ENCODE measurements at places on chromosomes 5 and 9.

DNA sequence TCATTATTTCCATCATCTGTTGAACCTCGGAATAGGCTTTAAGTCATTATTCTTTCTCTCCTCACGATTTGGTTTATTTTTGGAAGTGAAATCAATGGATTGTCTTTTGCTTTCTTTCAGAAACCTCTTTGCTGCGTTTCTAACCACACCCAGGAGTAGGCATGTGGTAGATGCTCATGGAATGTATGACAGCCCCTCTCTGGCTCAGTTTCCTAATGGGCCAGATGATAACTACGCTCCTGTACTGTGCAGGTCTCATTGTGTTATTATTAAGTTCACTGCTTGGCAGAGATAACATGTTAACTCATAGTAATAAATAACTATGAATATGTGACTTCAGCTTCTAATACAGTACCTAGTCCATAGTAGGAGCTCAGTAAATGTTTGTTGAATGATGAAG is 175.5 kb upstream of the KLF4 start:
- DNase-seq = no peak

DNA sequence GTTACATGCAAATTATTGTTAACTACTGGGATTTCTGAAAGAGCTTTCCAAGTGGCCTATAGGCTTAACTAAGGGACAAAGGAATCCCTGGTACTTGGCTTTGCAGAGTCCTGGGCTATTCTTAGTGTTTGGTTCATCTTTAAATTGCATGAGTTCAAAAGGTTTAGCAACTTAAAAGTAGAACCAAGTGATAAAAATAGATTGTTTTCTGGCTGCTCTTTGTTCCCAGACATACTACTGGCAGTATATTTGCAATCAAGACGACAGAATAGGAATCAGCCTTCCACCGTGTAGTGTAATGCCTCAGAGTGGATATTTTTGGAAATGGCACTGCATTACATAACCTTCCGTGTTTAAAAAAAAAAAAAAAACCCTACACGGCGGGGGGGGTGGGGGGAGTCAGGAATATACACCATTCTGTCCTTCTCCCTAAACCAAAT is 1.0 kb downstream of the NREP start:
- DNase-seq = no peak

DNA sequence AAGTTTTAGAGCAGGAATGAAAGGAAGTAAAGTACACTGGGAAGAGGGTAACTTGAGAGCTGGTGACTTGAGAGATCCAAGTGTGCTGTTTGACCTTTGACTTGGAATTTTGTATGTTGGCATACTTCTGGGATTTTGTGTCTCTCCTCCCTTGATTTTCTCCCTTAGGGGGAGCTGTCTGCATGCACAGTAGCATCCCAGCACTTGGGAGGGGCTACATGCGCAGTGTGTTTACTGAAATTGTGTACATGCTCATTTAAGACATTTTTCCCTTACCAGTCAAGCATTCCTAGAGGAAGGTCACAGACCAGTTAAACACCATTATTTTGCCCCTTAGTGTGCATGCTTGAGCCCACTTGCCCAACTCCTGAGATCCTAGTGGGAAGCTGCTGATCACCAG is 120.1 kb downstream of the ZNF622 start:
- DNase-seq = no peak

DNA sequence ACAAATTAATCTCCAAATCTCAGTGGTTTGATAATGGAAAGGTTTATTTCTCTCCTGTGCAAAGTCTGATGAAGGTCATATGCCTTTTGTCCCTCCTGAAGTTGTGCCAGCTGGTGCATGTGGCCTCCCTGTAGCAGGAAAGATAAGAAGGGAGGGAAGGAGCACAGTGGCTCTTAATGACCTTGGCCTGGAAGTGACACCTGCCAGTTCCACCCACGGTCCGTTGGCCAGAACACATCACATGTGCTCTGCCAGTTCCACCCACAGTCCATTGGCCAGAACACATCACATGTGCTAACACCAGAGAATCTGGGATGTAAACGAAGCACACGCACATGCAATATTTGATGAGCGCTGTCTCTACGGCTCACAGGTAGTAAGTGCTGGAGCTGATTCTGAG is 130.9 kb downstream of the DOCK2 start:
- DNase-seq = no peak

- DNase-seq = no peak
Measured at GRCh38 chr5:116506488-116506887, 68.1 kb downstream of the SEMA6A start.
